Motor neuron (in vitro differentiated cells): ENCODE measurements at places on chromosomes 12 and 14. TPM values are rescaled to one million over a fixed set of nuclear protein-coding genes. Genes with fewer than 3 reads are reported as not detected.

DNA sequence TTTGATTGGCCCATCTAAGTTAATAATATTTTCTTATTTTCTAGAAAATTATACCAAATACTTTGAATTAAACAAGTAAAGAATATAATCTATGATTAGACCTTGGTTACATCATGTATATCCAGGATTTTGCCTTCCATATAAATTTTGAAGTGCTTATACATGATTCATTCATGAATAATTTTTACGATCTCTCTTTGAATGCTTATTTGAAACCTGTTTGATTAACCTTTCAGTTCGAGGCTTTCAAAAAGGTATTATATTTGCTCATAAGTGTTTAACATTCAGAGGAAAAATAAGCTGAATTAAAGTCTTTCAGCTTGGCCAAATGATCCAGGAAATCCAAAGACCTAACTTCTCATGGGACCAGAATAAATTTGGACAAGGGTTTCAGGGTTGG, 495.2 kb upstream of the GARIN6 start:
- no peak for ATAC-seq

GRCh38 chr14:55585854-55586253, 5.8 kb downstream of the KTN1 start:
- no peak for ATAC-seq

DNA sequence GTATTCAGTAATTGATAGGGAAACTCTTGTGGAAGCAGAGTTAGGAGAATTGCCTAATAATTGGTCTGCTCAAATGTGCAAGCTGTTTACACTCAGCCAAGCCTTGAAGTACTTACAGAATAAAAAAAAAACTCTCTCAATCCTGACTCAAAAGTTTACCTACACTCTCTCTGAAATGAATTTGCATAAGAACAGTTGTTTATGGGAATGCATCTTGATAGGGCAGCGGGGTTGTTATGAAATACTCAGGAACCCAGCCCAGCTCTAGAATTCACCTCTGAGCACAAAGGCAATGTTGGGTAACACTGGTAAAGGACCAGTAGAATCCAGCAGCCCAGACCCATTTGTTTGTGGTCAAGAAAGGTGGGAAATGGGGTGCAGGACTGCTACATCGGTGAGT, 267.0 kb downstream of the CPNE8 start:
- ATAC-seq = no peak

DNA sequence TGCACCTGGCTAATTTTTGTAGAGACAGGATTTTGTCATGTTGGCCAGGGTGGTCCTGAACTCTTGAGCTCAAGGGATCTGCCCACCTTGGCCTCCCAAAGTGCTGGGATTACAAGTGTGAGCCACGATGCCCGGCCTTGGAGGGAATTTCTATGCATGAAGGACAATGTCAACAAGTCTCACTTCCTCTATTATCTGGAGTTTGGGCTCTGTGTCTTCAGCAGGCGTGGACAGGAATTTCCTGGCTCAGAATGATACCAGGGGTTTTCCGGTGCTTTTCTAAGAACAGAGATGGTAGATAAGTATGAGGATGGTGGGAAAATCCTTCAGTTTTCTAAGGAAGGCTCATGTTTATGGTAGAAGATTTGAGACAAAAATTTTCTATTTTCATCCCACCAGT, 75.0 kb upstream of the CCDC60 start:
- no peak for ATAC-seq

DNA sequence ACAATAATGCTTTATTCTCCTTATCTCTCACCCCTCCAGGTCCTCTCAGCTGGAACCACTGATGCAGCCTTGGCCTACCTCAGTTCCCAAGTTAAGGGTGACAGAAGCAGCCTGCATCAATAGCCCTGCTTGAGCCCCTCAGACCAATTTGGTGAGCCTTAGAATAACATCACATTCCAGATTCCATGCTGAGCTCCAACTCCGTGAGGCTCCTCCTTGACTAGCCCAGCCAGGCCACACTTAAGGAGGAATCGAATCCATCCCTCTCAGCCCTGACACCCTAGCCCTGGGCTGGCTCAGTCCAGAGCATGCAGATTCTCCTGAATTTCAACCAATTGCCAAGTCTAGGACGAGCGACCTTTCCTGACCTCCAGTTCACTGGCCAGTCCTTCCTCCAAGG, 91.1 kb downstream of the ARMH4 start:
- no peak for ATAC-seq

GRCh38 chr12:78599366-78599765, 265.2 kb upstream of the SYT1 start:
- ATAC-seq = no peak

DNA sequence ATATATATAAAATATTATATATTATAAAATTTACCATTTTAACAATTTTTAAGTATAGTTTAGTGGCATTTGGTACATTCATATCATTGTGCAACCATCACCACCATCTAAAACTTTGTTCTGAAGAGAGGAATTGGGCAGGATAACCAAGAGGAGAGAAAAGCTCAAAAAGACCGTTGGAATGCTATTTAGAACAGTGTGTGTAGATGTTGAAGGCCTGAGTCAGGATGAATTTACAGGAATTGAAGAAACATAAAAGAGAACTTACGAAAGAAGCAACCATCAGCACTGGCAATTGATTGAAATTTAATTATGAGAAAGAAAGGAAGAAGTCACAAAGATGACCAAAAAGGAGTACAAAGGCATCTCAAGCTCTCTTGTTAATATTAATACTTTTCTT, 196.9 kb upstream of the PWP1 start:
- ATAC-seq = no peak

DNA sequence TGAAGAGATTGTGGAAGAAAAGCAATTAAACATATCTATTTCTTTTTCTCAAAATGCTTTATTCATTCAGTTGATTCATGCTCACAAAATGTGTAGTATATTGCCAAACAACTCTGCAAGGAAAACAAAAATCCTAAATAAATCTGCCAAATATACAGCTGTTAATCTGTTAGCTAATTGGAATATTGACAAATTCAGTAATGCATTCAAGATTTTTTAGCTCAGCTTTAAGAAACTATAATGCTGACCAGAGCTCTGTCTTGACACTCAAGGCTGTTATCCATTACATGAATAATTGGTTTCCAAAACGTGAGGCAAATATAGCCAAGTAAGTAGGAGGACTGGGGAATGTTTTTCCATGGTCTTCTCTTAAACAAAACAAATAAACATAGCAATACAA, 146.8 kb downstream of the TMTC2 start:
- ATAC-seq = no peak

EP400 gene
- 15.7 and 20.4 TPM in 2 replicates for total RNA-seq

FIGNL2 gene
- total RNA-seq = 4.1 TPM in 2 replicates
